Stimulated activated CD8-positive, alpha-beta memory T cell treated with anti-CD3 and anti-CD28 coated beads, Interleukin-4, amount 100 ng/mL, for 1 hour (primary cell): ENCODE measurements at places on chromosomes 11 and 22.

GRCh38 chr11:13902523-13902922 is 60.0 kb upstream of the SPON1 start:
- DNase-seq: no peak

- DNase-seq: no peak
These were observed 479.1 kb downstream of the OPCML start for GRCh38 chr11:133053124-133053776.

DNA sequence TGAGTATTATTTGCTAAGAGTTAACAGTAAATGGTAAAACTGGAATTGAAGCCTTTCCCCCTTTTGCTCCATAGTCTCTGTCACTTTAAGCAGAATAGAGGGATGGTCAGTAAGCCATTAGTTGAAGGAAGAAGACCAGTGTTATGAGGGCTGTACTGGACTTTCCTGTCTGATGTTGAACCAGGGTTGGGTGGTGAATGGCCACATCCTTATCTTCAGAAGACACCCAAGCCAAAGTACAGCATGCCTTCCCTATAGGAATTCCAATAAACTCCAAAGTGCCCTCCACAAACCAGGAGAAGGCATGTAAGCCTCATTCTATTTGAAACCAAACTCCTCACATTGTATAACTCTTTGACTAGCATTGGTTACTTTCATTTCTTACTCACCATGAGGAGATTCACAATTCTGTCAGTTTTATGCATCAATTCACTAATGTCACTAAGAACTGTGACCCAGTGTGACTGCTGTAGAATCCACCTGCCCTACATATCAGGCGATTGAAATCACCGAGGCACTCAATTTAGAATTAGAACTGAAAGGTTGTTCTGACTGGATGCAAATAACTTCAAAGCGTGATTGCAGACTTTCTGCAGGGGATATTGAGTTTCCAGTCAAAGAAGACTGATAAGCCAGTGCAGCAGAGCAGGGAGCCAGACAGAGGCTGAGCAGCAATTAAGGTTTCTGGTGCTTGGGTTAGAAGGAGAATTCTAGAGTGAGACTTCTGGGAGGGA is 107.1 kb upstream of the DDI1 start:
- DNase-seq: no peak

- no peak for DNase-seq
These were observed 11.4 kb upstream of the MUC5AC start for GRCh38 chr11:1146365-1146764.

GRCh38 chr11:45176996-45177395 is 30.6 kb downstream of the PRDM11 start:
- no peak for DNase-seq

- DNase-seq: no peak
These were observed 9.5 kb downstream of the SNAP29 start for GRCh38 chr22:20868025-20868962.

- DNase-seq: no peak
These were observed 54.8 kb downstream of the CHST1 start for GRCh38 chr11:45610627-45611026.

GRCh38 chr11:15113381-15113780 is 1.3 kb upstream of the INSC start:
- DNase-seq: no peak

- DNase-seq: no peak
These were observed 30.7 kb downstream of the EHF start for GRCh38 chr11:34651551-34651950.

DNA sequence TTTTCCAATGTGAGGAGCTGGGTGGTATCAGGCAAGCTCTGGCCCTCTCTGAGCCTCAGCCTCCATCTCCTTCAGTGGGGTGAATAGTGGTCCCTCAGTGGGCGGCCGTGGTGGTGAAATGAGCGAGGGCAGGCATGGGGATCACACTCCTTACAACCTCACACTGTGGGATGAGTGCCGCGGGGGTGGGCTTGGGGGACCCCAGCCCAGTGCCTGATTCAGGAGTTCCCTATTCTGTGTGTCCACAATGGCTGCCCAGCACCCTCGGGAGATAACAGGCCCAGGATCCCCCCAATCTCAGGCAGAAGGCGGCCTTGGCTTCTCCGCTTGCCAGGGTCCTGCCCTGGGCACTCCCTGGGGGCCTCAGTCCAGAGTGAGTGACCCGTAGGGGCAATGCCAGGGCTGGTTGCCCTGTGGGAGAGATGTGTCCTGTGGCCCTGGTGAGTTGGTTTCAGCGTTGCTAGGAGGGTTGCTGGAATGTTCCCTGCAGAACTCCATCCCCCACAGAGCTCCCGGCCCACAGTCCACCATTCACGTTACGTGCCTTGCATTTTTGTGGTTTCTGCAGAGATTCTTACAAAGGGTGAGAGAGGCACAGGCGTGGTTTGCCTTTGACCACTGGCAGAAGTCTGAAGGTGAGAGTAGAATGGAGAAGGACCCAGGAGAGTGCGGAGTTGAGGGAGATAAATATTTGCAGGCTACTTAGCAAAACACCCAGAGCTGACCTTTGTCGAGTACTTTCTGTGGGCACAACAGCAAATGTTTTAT is 2.9 kb downstream of the ALDH3B1 start:
- DNase-seq: no peak

GRCh38 chr11:128839081-128839480 is 28.0 kb downstream of the KCNJ1 start:
- DNase-seq: no peak

DNA sequence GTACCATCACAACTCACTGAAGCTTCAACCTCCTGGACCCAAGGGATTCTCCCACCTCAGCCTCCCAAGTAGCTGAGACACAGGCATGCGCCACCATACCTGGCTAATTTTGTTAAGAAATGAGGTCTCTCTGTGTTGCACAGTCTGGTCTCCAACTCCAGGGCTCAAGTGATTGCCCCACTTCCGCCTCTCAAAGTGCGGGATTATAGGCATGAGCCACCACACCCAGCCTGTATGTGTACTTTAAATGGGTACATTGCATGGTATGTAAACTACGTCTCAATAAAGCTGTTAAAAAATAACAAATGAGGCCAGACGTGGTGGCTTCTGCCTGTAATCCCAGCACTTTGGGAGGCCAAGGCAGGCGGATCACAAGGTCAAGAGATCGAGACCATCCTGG is 36.2 kb upstream of the DDX6 start:
- no peak for DNase-seq

GRCh38 chr22:39220890-39221850 is 23.6 kb downstream of the PDGFB start:
- DNase-seq: no peak

DNA sequence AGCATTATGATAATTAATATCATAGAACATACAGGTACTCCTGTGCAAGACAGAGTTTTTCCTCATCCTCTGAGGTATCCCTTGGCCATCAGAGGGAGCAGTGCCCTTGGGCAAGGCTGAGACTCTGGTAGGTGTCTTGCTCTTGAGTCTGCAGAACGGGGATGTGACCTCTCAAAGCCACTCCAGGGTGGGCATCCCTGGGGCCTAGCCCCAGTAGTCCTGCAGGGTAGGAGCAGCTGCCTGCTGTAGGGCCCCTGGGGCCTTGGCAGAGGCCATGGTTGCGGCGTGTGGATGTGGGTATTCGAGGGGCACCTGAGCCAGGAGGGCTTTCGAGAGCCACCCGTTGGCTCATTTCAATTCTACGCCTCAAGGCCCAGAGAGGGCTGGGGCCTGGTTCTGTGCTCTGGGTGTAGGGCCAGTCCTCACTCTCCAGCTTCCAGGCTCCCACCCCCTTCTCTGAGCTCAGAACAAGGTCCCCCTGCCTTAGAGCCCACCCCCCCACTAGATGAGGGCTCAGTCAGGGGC is 7.7 kb upstream of the OMP start:
- no peak for DNase-seq

DNA sequence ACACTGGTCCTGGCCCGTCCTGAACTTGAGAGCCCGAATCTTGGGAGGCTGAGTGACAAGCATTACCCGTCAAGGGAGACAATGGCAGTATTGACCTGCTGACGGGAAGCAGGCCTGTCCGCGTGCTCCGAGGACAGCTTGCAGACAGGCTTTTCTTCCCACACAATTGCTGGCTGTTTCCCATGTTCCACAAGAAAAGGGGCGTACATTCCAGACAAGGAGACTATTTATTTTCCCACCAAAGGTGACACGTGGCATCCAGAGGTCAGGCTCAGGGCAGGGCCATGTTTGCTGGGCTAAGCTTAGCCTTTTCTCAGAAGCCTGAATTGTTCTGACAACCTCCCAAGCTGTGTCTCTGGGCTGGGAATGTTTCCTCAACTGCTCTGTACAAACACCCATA is 86.9 kb upstream of the SPON1 start:
- DNase-seq: no peak

DNA sequence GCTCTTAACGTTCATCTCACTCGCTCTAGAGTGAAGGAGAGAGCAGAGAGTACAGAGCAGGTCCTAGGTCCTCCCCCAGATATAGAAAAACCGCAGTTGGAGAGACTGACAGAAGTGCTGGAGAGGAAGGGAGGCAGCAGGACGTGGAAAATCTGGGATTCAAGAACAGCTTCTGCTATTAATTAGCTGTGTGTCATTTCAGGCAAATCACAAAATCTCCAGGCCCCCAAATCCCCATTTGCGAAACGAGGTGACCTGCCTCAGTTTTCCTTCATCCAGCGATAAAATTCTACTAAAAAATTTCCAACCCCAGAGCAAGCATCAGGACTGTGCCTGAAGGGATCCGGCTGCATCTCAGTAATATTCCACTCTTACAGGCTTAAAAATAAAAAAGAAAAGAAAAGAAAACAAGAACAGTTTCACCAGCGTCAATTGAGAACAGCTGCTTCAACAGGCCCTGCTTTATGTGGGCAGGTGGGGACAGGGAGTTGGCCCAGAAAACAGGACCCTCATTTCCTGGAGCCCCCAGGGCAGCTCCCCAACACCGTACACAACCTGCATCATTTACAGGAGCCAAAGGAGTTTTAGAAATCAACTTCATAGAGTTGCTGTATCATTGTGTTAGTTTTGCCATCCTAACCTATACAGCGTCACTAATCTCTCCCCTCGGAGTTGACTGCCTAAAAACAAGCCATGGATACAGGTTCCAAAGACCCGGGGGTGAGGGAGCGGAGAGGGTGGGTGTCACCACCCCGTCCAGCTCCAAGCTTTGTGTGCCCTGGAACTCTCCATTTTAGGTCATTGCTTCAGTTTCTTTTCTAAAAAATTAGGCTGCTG is 2.3 kb upstream of the MALAT1 start:
- no peak for DNase-seq

DNA sequence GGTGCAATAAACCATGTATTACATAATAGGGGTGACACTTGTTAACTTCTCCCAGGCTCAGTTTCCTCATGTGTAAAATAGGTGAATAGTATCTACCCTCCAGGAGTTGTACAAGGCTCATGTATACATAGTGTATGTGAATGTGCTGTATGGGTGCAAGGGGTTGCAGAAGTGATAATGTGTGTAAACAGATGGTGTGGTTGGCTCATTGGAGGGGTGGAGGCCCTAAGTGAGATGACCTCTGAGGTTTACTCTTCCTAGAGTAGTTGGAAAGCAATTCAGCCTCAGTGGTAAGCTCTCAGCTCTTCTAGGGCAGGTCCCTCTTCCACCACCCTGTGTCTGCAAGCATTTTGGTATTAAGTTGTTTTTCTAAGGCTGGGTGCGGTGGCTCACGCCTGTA is 102.4 kb downstream of the PTPRJ start:
- DNase-seq: no peak

DNA sequence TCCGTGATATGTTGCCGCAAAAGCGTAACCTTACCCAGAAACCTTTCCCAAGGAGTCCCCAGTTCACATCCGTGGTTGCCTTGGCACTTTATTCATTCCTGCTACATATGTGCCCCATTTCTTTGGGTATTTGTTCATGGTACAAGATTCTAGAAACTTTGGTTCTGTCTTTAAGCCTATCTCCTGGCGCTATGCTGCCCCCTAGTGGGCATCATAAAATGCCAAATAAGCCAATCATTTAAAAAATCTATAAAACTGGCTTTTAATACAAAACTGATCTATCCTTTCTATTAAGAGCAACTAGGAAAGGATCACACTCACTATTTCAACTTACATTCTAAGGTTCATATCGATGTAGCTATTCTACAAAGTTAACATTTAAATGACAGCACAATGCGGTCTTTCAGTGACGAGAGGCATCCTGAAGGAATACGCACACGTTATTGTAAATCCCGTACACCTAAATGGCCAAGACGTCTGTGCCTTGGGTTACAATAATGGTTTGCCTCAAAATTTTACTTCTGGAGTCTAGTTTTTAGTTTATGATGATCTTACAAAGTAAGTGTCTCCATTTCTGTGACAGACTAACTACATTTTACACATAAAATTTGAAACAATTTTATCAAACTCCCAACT is 16.2 kb downstream of the PIWIL3 start:
- DNase-seq: peak; percentile 23

DNA sequence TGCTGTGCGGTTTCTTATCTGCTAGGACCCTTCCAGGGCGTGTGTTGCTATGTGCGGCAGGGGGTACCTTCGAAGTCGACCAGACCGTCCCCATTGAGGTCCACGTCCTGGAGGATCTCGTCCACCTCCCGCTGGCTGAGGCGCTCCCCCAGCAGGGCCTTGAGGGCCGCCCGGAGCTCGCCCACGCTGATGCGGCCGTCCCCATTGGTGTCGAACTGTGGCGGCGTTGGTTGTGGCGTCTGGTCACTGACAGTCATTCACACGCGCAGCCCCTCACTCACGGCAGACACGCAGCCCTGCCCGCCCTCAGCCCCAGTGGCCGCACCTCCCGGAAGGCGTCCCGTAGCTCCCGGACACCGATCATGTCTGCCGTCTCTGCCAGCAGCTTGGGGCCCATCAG is 3.5 kb downstream of the CABP2 start:
- no peak for DNase-seq

GRCh38 chr22:30445438-30446145 is 20.0 kb downstream of the MTFP1 start:
- no peak for DNase-seq

GRCh38 chr11:65572356-65573051 is at the start of gene FAM89B:
Gene FAM89B, plus strand, starts transcription at chr11:65572538. Its CDS starts 132 bp downstream, at chr11:65572670.
- DNase-seq: no peak

GRCh38 chr11:85299258-85299942 is 327.7 kb downstream of the DLG2 start:
- no peak for DNase-seq

GRCh38 chr11:15091625-15092024 is 18.2 kb downstream of the CALCB start:
- no peak for DNase-seq

- no peak for DNase-seq
These were observed 423.7 kb downstream of the SHANK2 start for GRCh38 chr11:70828593-70829082.

DNA sequence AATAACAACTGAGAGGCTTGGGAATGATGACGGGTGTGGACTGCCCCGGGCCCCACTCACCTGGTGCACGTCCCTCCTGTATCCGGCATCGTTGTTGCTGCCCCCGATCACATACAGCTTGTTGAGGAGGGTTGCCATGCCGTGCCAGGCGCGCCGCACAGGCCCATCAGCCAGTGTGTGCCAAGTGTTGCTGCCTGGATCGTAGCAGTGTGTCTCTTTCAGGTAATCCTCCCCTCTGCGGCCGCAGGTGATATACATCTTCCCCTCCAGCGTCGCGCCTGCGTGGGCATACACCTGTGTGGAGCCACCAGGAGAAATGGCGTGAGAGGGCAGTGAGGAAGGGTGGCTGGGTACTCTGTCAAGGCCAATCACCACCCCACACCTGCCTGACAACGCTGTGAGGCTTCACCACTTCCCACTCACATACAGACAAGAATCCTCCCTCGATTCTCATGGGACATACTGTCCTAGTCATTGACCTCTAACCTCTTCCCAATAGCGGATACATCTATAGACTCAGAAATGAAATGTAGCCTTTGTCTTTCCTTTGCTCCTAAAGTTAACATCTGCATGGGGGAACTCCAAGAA is 8.9 kb upstream of the SCARF2 start:
- no peak for DNase-seq

GRCh38 chr11:88318017-88318416 is 19.5 kb downstream of the CTSC start:
- no peak for DNase-seq
